ENCODE measurements at places on chromosomes 1 and 21. TPM values are rescaled to one million over a fixed set of nuclear protein-coding genes. Genes with fewer than 3 reads are reported as not detected.

Gene NDUFV3
- 27.4 TPM for total RNA-seq

Gene OSCP1
- 11.9 TPM for total RNA-seq

Gene NOS1AP
- not detected for total RNA-seq

- peak; percentile 78 for DNase-seq
These were observed 12.7 kb upstream of the TRAF3IP3 start for GRCh38 chr1:209743145-209743482.

DNA sequence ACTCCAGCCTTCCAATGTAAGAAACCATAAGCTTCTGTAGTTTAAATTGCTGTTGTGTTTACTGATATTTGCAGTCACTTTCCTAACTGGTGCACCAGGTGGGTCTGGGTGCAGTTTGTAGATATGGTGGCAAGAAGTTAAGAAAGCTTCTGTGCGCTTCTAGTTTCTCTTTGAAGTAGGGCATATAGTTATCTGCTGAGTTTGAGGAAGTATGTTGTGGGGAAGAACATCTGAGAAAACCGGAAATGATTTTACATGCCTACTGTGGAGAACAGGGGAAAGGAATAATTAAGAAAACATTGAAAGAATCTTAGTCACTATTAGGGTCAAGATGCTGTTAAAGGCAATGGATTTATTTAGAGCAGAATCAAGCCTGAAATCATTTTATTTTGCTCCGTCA is 14.9 kb upstream of the SLC44A5 start:
- DNase-seq = no peak

DNA sequence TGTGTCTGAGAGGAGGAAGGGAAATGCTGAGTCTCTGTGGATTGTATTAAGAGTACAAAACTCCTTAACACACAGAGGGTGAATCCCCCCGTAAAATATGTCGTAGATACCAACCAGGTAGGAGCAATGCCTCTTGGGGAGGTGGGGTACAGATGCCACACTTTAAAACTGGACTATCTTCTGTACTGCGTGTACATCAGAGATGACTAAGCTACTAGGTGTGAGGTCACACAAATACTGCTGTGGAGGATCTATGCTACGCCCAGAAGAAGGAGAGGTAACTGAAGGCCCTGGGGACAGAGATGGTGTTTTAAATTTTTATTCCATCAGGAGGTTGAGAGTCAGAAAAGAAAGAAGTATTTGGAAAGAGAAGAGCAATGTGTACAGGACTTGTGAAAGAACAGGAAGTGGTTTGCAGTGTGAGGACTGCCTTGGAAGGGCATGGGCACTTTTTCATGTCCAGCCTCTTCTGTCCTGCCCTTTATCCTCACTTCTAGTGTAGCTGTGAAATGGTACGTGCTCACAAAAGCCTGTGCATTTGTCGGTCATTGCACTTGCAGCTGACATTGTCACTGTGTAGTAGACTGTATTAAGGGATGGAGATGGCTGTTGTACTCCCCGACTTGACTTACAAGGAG is 287.8 kb upstream of the CHRM3 start:
- no peak for DNase-seq

DNA sequence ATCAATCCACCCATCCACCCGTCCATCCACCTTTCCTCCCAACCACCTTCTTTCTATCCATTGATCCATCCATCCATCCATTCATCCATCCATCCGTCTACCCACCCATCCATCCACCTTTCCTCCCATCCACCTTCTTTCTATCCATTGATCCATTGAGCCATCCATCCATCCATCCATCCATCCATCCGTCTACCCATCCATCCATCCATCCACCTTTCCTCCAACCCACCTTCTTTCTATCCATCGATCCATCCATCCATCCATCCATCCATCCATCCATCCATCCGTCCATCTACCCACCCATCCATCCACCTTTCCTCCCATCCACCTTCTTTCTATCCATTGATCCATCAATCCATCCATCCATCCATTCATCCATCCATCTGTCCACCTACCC is 5.1 kb upstream of the EDN2 start:
- no peak for DNase-seq

GRCh38 chr1:183417772-183418491 is at the start of gene NMNAT2:
NMNAT2 (minus strand) TSS chr1:183418380; CDS start chr1:183418267, 113 bp downstream.
- no peak for DNase-seq

GRCh38 chr1:28173980-28174297 is 2.6 kb downstream of the PTAFR start:
- DNase-seq = no peak

DNA sequence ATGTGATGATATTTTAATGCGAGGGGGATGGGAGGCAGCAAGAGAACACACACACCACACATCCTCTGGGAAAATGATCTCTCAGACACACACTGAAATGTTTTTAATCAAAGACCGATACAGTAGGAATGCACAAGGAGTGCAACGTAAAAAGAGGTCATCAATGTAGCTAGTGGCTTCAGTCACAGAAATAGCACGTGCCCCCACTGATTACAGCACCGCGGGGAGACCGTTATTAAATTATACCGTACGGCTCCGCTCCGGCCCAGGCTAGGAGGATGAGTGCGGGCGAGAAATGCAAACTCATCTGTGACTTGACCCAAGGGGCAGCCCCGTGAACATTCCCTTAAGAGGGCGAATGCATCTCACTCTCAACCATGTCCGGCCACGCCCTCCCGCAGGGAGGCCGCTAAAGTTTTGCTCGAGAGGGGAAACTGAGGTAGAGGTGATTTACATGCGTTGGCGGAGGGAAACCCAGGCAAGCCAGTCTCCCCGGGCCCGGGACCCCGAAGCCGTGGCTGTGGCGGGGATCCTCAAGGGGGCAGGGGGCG is 552 bp downstream of the UBR4 start:
- DNase-seq = peak; percentile 51

Data from RPMI7951 (cell line).